Stimulated activated CD4-positive, alpha-beta T cell treated with anti-CD3 and anti-CD28 coated beads, Interleukin-4, amount 100 ng/mL, for 4 hours (primary cell): ENCODE measurements at places on chromosomes 2 and 18.

- DNase-seq: no peak
These were observed 470.3 kb upstream of the HNRNPA3 start for GRCh38 chr2:176742271-176742670.

- DNase-seq: no peak
These were observed 544 bp downstream of the LRATD1 start for GRCh38 chr2:14633061-14633460.

GRCh38 chr2:27954771-27955383 lies 64.3 kb downstream of the BABAM2 start:
- DNase-seq: no peak

- peak; percentile 53 for DNase-seq
These were observed 31.7 kb upstream of the MEP1B start for GRCh38 chr18:32158108-32158624.

DNA sequence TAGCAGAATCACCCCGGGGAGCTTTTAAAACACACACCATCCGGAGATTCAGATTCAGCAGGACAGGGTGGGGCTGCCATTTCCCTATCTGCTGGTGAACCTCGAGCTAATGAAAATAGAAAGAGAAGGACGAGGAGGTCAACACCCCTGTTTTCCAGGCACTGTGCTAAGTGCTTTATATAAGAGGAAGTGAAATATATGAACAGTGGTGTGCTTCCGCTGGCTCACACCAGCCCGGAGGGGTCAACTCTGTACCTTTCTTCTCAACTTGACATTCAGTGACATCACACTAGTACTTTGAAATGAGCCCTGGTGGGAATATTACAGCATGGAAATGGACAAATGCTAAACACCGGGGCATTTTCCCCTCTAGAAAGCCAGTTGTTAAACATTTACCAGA lies 108.3 kb upstream of the LTBP1 start:
- DNase-seq: no peak

- DNase-seq: no peak
These were observed 6.5 kb upstream of the IFIH1 start for GRCh38 chr2:162324953-162325352.

- no peak for DNase-seq
These were observed 30.2 kb upstream of the MRPL19 start for GRCh38 chr2:75616406-75616805.

DNA sequence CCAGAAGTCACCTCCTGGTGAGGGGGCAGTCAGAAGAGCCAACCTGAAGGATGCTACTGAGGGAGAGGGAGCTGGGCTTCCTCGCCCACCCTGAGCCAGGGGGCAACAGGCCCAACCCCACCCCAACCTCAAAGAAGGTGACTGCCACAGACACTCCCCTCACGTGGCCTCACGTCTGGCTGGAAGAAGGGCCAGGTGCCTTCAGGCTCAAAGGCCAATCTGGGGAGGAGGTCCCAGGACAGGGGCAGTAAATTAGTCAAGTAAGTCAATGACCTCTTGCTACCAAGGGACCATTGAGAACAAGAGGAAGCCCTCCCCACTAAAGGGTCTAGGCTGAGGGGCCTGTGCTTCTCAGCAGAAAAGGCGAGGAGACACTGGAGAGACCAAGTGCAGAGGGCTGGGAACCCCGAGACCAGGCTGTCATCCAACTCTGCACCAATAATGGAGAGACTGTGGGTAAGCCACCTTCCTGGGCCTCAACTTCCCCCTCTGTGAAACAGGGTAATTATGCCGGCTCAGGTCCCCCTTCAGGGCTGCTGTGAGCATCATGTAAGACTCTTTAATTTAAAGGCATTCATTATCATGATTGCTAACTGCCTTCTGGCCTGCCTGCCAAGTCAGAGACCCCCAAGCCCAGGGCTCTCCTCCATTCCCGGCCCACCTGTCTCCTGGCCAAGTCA lies 20.2 kb upstream of the TNS1 start:
- DNase-seq: no peak

DNA sequence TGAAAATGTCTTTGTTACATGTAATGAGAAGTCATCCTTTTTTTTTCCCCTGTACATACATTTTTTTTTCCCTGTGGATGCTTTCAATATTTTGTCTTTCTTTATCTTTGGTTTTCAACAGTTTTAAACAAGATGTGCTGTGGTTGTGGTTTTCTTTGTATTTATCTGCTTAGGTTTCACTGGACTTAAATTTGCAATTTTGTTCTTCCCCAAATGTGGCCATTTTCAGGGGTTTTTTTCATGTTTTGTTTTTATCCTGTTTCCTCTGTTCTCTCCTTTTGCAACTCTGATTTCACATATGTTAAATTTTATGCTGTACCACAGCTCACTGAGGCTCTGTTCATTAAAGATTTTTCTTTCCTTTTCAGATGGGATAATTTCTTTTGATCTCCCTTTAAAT lies 41.7 kb downstream of the GALNT1 start:
- DNase-seq: no peak

- DNase-seq: no peak
These were observed 61.7 kb downstream of the GNAL start for GRCh38 chr18:11750581-11751310.

DNA sequence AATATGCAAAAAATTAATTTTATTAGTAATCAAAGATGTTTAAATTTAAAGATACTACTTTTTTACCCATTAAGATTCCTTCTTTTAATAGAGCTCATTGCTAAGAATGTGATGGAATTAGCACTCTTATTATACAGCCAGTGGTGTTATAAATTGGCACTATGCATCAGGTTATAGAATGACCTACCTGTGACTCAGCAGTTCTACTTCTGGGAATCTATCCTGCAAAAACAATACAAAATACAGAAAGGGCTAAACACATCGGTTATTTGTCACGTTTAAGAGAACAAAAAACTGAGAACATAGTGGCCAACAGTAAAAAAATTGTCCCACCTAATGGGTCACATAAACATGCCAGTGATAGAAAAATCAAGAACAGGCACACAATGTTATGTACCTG lies 9.4 kb upstream of the ADD2 start:
- no peak for DNase-seq

GRCh38 chr2:174332217-174332963 lies 2.4 kb upstream of the SP9 start:
- no peak for DNase-seq

DNA sequence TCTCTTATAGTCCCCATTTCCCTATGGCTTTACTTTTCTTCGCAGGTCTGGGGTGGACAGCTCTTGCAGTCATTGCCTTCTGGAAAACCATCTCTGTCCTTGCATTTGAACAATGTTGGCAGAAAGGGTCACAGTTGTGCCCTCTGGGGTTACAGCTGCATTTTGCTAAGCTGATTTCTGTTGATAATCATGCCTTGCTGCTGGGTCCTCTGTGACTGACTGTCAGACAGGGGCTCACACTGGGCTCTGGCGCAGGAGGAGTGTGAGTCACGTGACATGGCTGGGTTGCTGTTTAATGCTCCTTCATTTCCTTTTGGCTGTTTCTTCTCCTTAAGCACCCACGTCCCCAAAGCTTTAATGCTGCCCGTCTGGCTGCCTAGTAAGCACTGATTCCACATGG lies 196.6 kb upstream of the LHCGR start:
- DNase-seq: no peak

- no peak for DNase-seq
These were observed 259.9 kb upstream of the MYT1L start for GRCh38 chr2:2590841-2591541.

DNA sequence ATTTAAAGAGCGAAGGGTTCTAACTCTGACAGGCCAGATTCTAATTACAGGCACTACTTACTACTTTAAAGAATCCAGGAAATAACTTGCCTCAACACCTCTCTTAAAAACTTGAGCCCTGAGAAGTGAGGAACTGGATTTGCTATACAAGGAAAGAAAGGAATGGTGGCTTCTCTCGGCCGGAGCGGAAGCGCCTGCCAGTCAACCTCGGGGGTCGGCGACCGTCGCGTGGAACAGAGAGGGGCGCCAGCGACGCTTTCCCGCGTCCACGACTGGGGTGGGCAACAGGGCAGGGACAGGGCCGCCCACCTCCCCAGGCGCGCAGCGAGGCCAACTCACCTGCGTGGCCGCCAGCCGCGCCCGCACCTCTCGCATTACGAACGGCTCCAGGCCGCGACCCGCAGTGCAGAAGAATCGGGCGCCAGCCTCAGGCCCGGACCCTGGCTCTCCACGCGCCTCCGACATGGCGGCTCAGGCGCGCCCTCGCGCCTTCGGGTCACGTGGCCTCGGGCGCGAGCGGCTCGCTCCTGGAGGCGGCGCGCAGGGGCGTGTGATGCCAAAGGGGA lies at the start of gene THUMPD2:
TSS of gene THUMPD2 (minus strand) at position 484 of the 566 bp plus-strand sequence. CDS start at position 465, 19 bp downstream.
- DNase-seq: peak; percentile 52

GRCh38 chr18:13246591-13246990 lies 28.0 kb downstream of the LDLRAD4 start:
- no peak for DNase-seq

- no peak for DNase-seq
These were observed 12.7 kb upstream of the HNMT start for GRCh38 chr2:137951586-137951985.

GRCh38 chr18:54360406-54360805 lies 2.7 kb downstream of the C18orf54 start:
- no peak for DNase-seq

DNA sequence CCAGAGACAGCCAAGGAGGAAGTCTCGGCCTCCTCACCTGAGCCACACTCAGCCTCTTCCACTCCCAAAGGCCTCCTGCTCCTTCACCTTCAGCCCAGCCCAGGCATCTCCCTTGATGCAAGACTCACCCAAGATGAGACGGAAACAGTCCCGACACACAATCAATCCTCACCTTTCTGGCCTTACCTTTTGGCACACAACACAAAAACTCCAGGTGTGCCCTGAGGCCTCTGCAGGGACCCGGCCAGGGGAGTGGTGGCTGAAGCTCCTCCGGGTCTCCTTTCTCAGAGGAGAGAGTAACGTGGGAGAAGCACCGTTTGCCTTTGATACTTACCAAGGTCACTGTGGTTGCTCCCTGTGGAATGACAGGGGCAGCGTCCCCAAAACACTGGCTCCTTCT lies 23.8 kb upstream of the EFHD1 start:
- DNase-seq: no peak

- DNase-seq: no peak
These were observed 533.6 kb upstream of the FSHR start for GRCh38 chr2:49687918-49688317.

DNA sequence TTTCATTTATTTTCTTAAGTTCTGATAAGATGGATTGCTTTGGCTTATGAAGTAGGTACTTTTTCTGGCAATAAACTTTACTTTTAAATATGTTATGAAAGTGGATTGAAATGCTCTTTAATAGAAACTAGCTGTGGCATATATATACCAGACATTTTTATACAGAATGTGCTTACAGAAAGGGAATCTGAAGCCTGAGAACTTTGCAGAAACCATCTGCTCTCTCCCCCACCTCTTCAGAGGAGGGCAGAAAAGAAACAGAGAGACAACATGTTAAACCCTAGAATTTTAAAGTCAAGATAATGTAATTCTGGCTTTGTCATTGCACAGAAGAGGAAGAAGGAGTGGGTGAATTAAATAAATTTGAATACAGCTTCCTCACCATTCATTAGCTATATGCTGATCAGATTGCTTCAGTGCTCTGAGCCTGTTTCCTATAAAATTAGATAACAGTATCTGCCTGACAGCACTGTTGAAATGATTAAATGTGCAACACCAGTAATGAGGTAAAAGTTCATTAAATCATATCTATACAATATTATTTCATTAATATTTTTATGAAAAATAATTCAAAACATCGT lies 247.3 kb downstream of the CNTNAP5 start:
- DNase-seq: no peak

DNA sequence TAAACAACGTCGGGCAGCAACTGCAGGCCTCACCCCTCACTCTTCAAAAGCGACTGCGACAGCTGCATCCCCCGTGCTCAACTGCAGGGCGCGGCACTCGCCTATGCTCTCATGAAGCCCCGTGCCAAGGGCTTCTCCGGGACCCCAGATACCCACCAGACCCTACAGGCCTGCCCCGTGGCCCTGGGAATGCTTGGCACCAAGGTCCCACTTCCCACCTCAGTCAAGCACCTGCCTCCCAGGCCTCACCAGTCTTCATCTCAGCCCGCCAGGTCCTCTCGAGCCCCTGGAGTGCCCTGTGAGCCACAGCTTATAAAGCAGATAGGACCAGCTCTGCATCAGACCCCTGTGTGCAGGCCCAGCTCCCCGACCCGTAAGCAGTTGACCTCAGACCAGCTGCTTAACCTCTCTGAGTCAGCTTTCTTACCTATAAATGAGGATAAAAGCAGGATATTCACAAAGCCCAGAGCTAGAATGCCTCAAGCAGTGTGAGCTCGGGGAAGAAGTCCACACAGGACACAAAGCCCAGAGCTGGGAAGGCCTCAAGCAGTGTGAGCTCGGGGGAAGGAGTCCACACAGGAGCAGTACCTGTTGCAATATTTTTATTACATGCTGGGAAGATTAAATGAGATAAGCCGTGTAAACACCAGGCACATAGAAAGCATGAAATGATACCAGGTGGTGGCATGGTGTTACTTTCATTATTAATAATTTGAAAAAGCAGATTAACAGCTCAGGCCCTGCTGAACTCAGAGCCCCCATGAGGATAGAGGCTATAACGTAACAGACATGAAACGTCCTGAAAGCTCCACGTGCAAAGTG lies 96.9 kb downstream of the HDAC4 start:
- no peak for DNase-seq

DNA sequence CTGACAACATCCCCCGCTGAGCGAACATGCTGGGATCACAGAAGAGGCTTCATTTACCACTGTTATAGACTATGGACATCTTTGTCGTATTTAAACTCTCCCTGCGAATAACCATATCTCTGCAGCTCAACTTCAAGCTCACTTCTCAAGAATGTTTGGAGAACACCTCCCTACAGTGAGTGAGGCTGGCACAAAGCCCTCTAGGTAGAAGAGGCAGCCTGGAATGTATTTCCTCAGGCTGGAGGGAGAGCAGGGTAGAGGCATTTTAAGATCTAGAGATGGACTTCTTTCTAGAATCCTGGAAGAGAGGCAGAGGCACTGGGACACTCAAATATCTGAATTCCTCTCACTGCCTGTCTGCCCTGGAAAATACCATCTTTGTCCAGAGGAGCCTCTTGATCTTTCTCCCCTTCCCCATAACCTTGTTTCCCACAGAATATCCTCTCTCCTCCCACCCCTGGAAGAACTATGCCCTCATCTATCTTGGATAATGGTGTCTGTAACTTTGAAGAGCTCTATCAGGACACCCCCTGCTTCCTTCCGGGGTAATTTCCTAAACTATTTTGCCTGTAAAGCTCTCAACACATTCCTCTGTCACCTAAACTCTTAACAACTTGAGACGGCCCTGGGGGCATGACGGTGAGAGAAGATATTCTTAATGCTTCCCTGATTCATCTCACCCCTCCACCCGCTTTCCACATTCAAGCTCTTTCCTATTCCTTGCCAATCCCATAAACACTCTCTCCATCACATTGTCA lies 2.4 kb upstream of the ANTXR1 start:
- DNase-seq: no peak

GRCh38 chr18:65423776-65424175 lies 327.0 kb upstream of the CDH7 start:
- no peak for DNase-seq

- DNase-seq: no peak
These were observed 123.3 kb upstream of the DLGAP1 start for GRCh38 chr18:4578449-4578848.

DNA sequence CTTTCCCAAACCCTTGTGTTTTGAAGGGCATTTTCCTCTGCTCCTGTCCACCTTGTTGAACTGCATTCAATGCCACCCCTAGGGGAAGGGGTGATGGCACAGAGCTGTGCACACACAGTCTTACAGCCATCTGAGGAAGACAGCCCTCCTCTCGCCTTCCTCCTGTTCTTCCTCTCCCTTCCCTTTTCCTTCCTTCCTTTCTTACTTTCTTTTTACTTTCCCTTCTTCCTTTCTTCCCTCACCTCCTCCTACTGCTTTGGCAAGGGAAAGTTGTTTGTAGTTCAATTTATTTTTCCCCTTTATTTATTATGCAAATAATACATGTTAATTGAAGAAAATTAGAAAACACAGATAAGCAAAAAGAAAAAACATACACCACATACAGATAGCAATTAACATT lies 99.4 kb downstream of the CDH20 start:
- DNase-seq: no peak
